NCI-H226 (cell line): ENCODE measurements at places on chromosomes 3 and 15.

- no peak for DNase-seq
Observed at GRCh38 chr15:60614862-60615771, 136.2 kb upstream of the ICE2 start.

GRCh38 chr15:56939257-56939656 is 20.8 kb downstream of the TCF12 start:
- DNase-seq = no peak

- DNase-seq = no peak
Observed at GRCh38 chr3:53628536-53629401, 134.4 kb downstream of the CACNA1D start.

GRCh38 chr3:192444096-192444790 is 283.1 kb downstream of the FGF12 start:
- peak; percentile 25 for DNase-seq

DNA sequence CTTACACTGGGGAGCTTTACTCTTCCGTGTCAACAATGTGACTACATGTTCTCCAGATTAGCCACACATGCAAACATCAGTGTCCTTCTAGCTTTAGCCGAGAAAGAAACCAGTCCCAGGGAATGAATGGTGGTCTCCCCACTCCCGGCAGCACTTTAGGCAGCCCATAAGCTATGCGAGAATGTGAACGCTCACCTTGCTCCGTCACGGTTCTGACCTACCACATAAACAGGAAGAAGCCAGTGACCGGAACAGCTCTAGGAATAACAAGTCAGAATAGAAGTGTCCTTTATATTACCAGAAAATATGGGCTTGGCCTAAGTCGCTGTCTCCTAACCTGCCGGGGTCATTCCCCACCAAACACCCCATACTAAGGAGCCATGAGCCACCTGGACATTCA is 98.0 kb upstream of the ABHD17C start:
- DNase-seq = no peak

GRCh38 chr3:37779289-37780152 is 82.2 kb upstream of the CTDSPL start:
- DNase-seq = peak; percentile 38

DNA sequence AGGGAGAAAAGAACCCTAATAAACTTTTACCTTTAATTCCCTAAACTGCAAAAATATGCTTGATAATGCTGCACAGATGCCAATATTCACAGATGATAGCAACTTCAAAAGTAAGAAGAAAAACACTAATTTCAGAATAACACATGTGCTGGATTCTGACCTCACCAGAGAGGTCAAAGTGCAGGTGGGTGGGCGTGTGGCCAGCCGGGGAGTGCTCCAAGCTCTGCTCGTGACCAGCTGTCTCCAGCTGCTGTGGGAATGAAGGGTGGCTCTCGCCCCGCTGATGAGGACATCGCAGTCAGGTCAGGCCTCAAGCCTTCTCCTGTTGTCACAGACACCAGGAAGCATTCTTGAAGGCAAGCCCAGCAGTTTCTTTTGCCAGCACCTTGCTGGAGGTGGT is 57.1 kb downstream of the ADAMTS17 start:
- DNase-seq = no peak

DNA sequence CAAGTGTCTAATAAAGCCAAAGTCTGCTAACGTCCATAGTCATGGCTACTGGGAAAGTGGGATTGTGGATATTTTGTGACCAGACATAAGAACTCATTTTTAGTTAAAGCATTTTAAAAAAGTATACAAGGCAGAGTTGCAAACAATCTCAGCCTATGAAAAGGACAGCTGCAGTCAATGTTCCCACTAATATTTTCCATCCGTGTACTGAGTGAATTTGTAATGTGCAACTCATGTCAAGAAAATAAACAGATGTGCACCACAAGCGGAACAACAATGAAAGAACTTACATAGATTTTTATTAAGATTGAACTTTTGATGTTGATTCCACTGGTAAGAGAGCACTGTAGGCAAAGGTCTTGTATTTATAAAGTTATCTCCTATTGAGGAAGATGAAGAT is 231.3 kb upstream of the SEMA6D start:
- DNase-seq = no peak

- no peak for DNase-seq
Observed at GRCh38 chr3:36895496-36896409, 49.1 kb downstream of the TRANK1 start.

DNA sequence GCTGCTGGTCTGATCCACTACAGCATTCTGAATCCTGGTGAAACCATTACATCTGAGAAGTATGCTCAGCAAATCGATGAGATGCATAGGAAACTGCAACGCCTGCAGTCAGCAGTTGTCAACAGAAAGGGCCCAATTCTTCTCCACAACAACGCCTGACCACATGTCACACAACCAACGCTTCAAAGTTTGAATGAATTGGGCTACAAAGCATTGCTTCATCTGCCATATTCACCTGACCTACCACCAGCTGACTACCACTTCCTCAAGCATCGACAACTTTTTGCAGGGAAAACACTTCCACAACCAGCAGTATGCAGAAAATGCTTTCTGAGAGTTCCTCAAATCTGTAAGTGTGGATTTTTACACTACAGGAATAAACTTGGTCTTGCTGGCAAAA is 54.7 kb upstream of the C2CD4B start:
- no peak for DNase-seq

- DNase-seq = peak; percentile 26
Observed at GRCh38 chr15:93088981-93089726, at the start of gene RGMA. Gene RGMA (minus strand): TSS chr15:93089211. CDS start chr15:93088932, 279 bp downstream.

- no peak for DNase-seq
Observed at GRCh38 chr3:195113536-195114425, 157.2 kb downstream of the XXYLT1 start.

DNA sequence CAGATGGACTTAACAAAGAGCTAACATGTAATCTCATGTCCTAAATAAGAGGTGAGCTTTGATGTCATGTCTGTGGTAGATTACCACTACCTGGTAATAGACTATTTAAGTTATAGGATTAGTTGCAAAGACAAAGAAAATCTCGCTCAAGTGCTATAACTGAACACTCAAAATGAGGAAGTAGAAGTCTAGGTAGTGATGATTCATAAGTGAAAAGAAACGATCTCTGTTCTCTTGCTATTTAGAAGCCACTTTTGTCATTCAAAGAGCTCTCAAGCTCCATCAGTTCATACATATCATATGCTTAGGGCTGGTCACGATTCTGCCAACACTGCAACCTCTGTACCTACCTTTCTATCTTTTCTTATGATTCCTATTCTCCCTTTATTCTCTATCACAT is 110.9 kb downstream of the EDEM1 start:
- DNase-seq = no peak

DNA sequence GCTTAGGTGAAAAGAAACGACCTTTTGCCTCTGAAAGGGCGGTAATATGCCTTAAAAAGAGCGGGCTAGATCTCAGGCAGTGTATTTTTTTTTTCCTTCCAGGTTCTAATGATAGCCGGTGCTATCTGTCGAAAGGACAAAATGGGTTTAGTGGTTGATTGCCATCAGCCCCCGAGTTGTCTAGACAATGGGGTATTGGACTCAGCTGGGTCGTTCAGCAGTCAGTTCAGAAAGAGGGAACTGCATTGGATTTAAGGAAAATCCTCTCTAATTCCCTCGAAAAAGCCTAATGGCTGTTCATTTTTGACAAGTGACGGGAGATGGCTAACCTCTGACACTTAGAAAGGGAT is 728 bp downstream of the EIF2B5 start:
- no peak for DNase-seq

DNA sequence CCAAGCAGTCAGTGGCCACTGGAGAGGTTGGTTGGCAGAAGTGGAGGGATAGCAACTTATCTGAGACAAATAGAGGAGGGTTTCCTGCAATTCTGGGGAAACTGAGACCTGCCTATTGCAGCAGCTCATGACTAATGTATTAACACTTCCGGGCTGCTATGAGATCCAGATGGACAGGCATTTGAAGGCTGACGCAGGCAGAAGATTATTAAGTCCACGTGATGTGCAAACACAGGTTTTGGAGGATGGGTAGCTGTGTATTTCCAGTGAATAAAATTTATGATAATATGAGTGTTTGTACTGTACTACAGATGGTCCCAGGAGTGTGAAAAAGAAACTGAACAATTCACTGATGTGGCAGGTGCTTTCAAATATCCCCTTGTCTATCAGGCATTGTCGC is 28.5 kb upstream of the CFAP161 start:
- DNase-seq = no peak

GRCh38 chr3:186362988-186363387 is 954 bp upstream of the DGKG start:
- DNase-seq = no peak

DNA sequence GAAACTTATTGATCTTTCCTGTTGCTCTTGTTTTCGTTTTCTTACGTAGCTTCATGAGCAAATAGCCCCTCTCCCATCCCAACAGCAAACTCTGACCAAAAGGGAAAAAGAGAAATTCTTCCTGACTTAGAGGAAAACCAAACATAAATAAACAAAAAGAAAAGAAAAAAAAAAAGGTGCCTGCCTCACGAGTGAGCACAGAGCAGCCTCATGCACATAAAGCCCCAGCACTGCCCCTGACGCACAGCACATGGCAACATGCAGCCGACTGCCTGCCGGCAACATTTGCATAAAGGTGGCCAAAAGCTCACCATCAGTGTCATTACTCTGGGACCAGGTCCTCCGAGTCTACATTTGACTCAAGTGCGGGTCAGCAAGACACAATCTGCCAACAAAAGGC is 6.4 kb downstream of the POC1A start:
- DNase-seq = no peak

GRCh38 chr3:123419850-123420297 is 29.0 kb downstream of the ADCY5 start:
- DNase-seq = no peak

DNA sequence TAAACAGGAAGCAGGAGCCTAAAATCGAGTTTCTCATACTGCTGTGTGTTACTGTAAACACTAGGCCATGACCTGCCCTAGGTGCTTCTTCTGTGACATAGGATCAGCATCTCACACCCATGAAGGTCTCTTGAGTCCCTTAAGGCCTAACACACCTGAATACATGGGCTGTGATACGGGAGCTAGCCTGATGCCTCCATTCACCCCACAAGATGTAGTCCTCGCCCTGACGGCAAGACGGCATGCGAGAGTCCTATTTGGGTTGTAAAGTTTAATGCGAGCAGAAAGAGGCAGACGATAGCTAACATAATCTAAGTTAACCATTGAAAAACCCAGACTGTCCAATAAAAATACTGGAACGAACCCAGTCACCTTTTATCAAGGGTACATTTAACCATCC is 241.1 kb upstream of the ICE2 start:
- DNase-seq = no peak

DNA sequence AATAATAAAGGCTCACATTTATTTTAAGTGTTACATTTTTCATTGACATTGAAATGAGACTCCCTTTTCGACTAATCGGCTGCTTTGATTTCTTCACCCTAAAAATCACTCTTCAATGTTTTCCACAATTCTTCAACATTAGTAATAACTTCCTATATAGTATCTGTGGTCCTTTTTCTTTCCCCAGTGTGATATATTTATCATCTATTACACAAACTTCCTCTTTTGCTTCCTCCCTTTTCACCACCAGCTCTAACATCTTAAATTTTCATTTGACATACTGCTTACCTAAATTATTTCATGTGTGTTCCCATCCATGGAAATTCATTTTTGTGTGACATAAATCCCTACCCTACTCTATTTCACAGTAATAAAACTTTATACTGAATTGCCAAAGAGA is 244.4 kb downstream of the TIGIT start:
- DNase-seq = no peak

- DNase-seq = no peak
Observed at GRCh38 chr3:107761391-107761790, 238.6 kb downstream of the BBX start.

- no peak for DNase-seq
Observed at GRCh38 chr15:95353512-95353911, 977.0 kb upstream of the NR2F2 start.

GRCh38 chr15:65985387-65985786 is 116.1 kb downstream of the RAB11A start:
- DNase-seq = no peak

DNA sequence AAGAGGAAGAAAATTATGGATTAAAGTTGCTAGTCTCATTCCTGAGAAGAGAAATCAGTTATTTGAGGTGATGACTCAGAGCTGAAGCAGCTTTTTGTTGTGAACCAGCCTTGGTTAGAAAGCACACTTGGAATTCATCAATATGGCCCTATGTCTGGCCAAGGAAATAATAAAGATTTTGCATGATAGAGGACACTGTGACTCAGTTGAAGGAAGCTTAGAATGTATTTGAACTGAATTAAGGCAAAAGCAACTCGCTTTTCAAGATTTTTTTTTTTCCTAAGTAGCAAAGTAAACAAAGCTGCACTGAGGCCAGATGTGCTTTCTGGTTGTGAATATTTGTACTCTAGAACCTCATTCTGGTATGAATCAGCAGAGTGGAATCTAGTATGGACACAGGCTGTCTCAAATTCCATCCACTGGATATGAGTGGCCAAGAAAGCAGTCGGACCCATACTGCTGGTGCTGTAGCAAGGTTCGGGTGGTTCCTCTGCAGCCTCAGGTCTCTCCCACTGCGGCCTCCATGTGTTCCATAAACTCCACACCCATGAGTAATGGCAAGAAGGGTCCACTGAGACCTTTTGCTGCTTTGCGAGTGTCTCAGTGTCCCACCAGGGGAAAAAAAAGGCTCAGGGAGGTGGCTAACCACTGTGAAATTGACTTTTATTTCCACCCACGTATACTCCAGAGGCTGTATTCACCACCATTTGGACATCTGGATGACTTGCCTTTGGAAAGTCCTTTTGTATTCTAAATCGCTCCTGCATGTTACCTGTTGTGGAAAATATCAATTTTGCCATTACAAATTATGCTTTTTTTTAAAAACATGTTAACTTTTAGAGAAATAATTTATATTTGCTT is 53.1 kb downstream of the TGFBR2 start:
- DNase-seq = peak; percentile 71

DNA sequence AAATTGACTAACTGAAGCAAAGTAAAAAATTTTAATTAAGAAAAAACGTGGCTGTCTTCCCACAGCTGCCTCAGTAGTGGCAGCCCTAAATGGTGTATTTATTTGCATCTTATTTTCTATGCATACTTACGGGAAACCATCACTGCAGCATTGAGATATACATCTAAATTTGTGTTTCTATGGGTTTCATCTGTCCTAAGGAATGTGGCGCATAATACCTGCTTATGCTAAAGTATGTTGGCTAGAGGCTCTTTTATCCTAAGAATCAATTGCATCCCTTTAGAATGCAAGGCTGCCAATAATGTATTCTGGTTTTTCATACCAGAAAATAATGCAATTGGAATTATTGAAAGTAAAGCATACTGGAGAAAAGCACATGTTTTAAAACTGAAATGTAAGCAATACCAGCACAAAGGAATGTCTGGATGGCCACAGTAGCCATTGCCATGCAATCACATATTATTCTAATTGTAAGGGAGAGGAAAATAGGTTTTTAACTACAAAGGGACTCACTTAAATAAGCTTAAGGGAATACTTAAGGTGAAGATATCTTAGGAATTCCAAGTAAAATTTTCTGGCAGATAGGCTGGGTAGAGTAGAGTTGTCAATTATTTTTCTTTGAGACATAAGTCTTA is 834.5 kb upstream of the NECTIN3 start:
- no peak for DNase-seq

GRCh38 chr3:125023833-125024555 is 31.8 kb downstream of the HEG1 start:
- DNase-seq = no peak
